ENCODE measurements at places on chromosomes 1 and 21. TPM values are rescaled to one million over a fixed set of nuclear protein-coding genes. Genes with fewer than 3 reads are reported as not detected.

The SH3BGRL3 gene
- 229 TPM for total RNA-seq

The PCBP3 gene
- 32.4 TPM for total RNA-seq

DNA sequence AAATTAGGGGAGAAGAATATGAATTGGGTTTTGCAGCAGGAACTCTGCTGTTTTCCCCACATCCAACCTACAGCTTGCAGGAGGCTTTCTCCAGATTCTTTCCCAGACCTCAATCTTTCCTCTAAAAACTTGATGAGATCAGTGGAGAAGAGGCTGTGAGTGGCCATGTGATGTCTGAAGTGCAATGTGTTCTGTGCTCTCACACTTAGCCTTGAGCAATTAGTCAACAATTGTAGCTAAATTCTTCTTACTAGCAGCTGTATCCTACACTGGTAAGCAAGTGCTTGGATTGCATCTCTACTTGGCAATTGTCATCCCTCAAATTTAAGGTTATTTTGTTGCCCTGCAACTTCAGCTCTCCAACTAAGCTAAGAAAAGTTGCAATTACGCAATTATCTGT, 807.3 kb upstream of the RGS18 start:
- no peak for DNase-seq

The GPA33 gene
- total RNA-seq = 0.29 TPM

DNA sequence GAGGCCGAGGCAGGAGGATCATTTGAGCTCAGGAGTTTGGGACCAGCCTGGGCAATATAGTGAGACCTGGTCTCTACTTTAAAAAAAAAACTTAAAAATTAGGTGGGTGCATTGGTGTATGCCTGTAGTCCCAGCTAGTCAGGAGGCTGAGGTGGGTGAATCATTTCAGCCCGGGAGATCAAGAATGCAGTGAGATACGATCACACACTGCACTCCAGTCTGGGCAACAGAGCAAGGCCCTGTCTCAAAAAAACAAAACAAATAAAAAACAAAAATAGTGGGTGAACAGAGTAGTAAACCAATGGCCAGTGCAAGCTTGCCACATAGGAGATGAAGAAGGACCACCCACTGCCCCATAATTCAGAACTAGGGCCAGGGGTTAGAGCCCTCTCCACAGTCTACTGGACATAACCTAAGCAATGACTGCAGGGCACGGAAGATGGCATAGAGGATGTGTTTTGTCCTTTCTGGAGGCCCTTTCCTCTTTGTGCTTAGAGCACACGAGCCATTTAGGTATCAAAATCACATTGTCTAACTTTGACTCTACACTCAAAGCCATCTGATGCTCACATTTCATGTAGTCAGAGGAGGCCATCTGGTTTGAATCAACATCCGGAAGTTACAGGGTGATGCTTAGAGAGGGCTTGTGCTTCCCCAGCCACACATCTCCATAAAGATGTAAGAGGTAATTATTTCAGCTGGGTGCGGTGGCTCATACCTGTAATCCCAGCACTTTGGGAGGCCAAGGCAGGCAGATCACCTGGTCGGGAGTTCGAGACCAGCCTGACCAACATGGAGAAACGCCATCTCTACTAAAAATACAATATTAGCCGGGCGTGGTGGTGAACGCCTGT, 12.6 kb downstream of the CD2 start:
- no peak for DNase-seq

The CYP4X1 gene
- total RNA-seq = 4.3 TPM

The PRAMEF1 gene
- total RNA-seq = not detected

The LCE1D gene
- not detected for total RNA-seq

The PLEKHN1 gene
- total RNA-seq = 0.39 TPM

- DNase-seq = no peak
These were observed 110.0 kb downstream of the RGL1 start for GRCh38 chr1:183914891-183915290.

GRCh38 chr21:44304011-44304616, 4.3 kb downstream of the PFKL start:
- no peak for DNase-seq

DNA sequence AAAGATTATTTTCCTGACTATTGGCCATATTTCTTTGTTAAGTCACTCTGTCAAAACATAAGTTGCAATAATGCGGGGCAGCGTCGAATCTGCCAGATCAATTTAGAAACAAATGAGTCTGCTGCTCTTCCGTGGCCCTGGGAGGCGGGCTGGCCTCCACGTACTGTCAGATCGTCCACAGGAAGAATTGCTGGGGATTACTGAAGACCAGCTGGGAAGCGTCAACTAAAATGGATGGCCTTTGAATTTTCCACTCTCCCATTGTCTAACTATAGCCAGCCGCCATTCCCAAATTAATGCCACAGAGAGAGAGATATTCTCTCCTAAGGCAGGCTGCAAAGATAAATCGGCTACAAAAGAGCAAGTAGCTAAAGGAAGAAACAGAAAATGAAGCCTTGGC, 560.2 kb downstream of the SMYD3 start:
- no peak for DNase-seq

The DENND2C gene
- total RNA-seq = 2.6 TPM

- no peak for DNase-seq
These were observed 1.0 kb downstream of the SLC35D1 start for GRCh38 chr1:67052741-67053534.

DNA sequence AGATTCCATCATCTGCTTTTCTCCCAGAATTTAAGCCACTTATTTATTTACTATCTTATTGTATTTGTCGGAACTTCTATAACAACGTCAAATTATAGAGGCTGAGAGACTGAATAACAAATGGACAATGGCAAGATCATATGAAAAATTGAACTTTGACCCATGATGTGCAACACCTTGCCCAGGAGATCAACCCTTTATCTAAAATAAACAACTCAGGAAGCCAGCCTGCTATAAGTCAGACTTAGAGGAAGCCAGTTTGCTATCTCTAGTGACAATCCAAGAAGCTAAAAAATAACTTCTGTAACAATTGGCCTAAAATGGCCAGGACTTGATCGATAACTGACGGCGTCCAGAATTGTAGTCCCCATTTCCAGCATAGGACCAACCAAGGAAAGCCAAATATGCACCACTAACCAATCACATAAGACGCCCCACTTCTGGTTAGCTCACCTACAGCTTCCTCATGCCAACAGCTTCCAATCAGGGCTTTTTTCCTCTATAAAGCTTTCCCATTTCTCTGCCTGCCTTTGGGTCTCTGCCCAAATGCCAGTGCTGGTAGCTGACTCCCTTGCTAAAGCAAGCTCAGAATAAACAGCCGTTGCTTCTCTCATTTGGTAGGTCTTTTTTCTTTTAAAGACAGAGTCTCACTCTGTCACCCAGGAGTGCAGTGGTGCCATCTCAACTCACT, 28.5 kb downstream of the ANP32E start:
- DNase-seq = no peak

The IGSF5 gene
- total RNA-seq = not detected

- DNase-seq = no peak
These were observed 60.1 kb downstream of the AGPAT3 start for GRCh38 chr21:43925096-43925481.

The SMCP gene
- not detected for total RNA-seq

DNA sequence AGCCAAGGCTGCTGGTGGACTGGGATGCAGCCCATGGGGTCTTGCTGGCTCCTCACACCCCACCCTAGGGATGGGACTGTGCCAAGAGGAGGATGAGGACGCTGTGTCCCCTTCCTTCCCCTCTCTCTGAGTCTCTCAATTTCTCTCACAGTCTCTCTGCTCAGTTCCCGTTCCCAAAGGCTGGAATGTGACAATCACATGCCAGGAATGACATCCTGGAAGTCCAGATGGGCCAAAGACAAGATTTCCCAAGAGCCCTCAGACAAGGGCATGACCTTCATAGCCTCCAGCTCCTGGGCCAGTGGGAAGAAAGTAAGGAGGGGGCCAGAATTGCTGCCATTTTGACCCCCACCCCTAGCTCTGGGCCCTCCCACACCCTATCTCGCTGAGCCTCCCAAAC, 7.6 kb upstream of the CDCP2 start:
- DNase-seq = no peak

GRCh38 chr1:58283388-58284224, 262.9 kb downstream of the OMA1 start:
- no peak for DNase-seq

The NPHS2 gene
- total RNA-seq = not detected

The TPR gene
- 76.0 TPM for total RNA-seq

DNA sequence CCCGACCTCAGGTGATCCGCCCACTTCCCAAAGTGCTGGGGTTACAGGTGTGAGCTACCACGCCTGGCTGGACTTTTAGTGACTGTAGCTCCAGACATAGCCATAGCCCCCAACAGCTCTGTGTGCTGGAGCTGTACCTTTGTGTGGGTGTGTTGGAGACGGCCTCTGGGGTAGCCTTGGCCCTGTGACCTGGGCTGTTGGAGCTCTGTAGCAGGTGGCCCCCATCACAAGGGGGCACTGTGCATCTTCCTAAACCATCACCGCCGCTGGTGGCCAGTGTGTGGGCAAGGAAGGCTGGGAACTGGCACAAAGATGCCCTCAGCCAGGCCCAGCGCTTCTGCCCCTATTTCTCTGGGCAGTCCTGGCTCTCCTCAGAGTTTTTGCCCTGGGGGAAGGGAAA, 38.4 kb upstream of the FOXO6 start:
- DNase-seq = no peak

DNA sequence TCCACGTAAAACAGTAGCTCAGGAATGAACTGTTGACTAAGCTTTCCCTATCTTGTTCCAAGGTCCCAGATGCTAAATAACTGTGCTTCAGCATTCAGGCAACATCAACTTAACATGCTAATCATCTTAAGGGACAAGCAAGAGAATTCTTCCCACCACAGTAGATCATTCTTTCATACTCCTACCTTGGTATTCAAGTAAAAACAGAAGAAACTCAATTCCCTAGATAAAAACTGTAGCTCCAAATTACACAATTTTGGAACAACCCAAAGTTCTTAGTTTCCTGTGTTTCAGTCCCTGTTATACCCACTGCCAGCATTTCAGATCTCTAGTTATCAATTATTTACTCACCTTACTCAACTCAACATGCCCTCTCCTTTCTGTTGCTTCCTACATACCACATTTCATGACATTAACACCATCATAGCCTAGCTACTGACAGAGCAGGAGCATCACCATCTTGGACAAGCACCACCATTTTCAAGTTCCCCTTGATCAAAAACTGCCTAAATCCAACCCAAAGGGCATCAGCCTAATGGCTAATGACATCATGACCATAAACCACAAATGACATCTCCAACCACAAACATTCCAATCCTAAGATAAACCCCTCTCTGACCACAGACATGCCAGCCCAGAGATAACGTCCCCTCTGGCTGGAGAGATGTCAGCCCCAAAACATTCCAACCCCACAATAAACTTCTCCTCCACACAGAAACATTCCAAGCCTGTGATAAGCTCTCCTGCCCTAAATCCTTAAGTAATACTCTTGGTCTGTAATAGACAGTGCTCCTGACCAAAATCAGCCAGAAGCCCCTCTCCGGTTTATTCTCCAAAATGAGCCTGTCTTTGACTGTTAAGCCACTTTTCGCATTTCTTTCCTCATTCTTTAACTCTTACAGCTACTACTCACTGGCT, 191.2 kb downstream of the RERE start:
- DNase-seq = no peak

- DNase-seq = no peak
These were observed 82.8 kb downstream of the CASZ1 start for GRCh38 chr1:10713614-10714013.

- no peak for DNase-seq
These were observed 314.2 kb downstream of the KIF26B start for GRCh38 chr1:245469006-245469405.

DNA sequence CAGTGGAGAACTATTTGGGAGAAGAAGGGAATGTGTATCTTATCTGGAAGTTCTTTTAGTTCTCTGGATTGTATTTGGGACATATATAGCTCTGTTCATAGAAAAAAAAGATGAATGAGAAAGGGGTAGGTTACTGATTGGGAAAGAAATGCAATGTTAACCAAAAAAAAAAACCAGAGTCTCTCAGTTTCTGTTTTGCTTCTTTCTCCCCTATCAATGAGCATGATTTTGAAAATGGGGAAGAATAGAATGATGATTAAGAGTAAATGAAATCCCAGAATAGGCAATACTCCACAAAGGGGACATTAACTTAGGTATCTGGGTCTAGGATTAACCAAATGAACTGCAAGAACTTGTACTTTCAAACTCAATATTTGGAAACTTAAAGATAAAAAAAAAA, 92.9 kb downstream of the RHOU start:
- DNase-seq = no peak

The KCND3 gene
- 18.4 TPM for total RNA-seq

DNA sequence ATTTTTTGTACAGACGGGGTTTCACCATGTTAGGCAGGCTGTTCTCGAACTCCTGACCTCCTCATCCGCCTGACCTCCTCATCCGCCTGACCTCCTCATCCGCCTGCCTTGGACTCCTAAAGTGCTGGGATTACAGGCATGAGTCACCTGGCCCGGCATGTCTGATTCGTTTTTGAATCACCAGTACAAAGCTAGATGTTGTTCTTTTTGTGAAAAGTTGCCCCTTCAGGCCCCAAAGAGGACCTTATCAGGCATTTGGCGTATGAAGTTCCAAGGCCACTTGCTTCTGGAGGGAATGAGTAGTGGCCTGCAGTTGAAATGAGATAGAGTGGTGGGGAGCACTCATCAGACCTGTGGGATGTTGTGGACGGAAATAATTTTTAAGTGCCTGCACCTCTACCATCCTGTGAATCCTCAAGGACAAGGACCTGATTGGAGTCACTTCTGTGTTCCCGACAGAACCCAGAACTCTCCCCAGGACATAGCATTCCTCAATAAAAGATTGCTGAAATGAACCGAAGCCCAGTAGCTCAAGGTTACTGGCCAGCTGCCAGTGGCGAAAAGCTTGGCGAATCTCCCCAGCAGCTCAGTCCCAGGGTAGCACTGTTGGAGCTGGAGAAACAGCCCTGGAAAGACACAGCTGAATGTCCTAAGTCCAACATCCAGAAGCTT, 50.1 kb downstream of the NDUFS5 start:
- no peak for DNase-seq

DNA sequence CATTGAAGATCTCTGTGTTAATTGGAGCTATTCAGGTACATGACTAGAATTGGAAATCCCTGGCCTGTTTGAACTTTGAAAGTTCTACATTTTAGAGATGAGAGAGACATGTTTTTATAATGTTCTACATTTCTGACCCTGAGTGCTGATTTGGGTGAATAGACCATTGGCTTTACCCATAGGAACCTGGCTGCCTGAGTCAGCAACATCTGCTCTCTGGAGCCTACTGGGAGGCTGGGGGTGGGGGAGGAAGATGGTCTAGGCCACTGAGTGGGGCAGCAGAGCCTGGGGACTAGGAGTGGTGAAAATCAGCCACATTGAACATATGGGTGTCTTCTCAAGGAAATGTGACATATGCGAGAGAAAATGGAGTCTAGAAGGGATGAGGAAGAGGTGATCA, 1.4 kb upstream of the VANGL1 start:
- no peak for DNase-seq

The MRPL9 gene
- 42.5 TPM for total RNA-seq

DNA sequence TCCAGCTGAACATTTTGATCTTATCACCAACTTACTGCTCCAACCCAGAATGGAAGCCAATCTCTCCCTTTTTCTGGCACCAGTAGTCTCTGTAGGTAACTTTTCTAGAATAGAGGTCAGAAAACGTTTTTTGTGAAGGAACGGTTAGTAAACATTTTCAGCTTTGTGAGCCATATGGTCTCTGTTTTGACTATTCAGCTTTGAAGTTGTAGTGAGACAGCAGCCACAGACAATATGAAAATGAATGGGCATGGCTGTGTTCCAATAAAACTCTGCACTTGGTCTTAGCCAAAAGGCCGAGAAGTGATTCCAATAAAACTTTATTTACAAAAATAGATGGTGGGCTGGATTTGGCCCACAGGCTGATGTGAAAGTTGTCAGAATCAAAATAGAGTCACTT, 28.9 kb downstream of the MAP10 start:
- no peak for DNase-seq

The SPRR3 gene
- not detected for total RNA-seq

Data from mesenteric fat pad (tissue), 1 donor.